ENCODE measurements at places on chromosomes 12 and 14.
A peak's percentile ranks its signal among the peaks of the same experiment; 100 is the strongest.

- no peak for DNase-seq
Observed at GRCh38 chr14:33493266-33493665, 457.6 kb downstream of the EGLN3 start.

GRCh38 chr12:4014444-4014843 lies 141.2 kb upstream of the PARP11 start:
- no peak for DNase-seq

GRCh38 chr12:124217508-124218242 lies 77.2 kb upstream of the RFLNA start:
- DNase-seq, result no peak

DNA sequence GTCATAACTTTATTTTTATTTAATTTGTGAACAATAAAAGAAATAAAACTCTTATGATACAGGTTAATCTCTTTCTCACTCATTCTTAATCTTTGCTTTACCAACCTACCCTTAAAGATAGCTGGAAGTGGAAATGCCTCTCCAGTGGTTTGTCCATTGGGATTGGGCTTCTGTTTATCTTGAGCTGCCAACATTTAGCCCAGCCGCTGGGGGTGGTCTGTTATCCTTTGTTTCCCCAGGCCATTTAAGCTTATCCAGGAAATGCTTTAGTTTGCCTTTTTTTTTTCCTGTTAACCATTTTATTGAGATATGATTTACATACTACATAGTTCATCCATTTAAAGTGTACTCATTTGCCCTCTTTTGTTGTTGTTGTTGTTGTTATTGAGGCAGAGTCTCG lies 8.2 kb downstream of the TDG start:
- DNase-seq, result no peak

DNA sequence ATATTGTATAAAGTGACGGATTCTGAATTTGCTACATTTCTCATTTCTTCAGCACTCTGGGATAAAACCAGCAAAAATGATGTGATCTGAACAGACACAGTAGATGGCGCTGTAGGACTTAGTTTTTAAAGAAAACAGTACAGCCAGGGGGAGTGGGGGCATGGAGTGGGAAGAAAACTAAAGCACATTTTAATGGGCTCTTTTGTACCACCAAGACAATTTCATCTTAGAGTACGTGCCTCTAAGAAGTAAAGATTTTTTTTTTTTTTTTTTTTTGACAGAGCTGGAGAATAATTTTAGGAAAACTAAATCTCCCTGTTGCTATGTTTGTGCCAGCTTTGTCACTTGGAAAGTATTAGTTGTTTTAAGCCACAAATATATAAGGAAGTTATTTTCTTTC lies 124.4 kb downstream of the RAD51B start:
- DNase-seq, result peak; percentile 85

DNA sequence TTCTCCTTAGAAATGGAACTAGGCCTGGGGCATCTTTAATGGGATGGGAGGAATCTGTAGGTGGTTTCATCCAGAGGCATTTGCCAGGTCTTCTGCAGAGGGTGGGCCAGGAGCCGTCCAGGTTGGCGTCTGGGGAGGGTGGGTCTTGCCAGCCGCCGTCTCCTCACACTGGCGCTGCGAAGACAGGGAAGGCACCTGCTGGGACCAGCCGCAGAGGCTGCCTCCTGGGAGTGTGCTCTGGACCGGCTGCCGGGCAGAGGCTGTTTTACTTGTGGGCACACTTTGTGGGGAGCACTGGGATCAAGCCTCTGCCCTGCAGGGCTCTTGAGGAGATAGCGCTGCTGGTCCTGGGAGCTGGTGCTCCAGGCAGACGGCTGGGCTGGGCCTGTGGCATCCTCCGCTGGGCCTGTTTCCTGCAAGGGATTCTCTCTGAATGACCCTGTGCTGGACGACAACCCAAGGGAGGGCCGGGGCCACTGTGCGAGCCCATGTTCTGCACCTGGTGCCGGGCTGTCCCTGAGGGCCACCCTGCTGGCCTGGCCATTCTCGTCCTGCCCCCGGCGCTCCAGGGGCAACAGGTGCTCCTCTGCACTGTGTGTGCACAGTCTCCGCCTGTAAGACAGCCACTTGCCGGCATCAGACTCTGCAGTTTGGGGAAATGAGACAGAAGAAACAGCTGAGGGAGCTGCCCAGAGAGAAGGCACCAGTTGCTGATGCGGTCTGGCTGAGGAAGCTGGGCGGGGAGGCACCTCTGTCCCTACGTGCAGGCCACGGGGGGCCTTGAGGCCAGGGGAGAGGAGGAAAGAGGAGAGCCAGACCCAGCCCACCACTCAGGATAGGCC lies 10.0 kb upstream of the TEX22 start:
- DNase-seq, result no peak

GRCh38 chr14:64438181-64438841 lies 27.0 kb upstream of the AKAP5 start:
- no peak for DNase-seq

GRCh38 chr14:69012256-69012953 lies 33.3 kb upstream of the ACTN1 start:
- no peak for DNase-seq

- no peak for DNase-seq
Observed at GRCh38 chr12:2531371-2531770, 263.4 kb upstream of the FKBP4 start.

- DNase-seq, result no peak
Observed at GRCh38 chr12:104536841-104537240, 80.1 kb downstream of the CHST11 start.

GRCh38 chr12:109734219-109735000 lies 20.8 kb downstream of the FAM222A start:
- no peak for DNase-seq

GRCh38 chr12:234891-235415 lies 21.0 kb upstream of the SLC6A12 start:
- no peak for DNase-seq

DNA sequence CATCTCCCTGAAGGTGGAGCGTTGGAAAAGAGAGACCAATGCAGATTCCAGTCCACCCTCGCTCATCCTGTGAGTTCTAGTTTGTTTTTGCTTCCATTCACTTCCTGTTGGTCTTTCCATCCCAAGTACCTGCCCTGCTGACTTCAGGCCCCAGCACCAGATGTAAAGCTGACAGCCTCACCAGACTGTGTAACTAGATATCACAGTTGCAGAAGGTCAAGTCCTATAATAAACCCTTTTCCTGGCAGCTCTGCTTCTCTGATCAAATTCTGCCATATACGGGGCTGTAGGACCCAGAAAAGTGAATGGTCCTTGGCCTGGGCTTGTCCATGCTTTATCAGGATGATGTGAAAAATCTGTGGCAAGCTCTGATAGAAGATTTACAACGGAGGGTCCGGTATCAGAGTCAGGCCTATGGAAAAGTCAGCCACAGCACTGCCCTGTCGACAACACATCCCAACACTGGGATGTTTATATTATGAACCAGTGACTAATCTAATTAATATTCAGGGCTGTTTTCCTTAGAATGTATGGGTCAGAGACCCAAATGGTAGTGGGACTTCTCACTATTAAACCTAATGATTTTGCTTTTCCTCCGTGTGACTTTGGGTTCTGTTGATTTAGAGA lies 42.1 kb downstream of the CCDC175 start:
- no peak for DNase-seq

DNA sequence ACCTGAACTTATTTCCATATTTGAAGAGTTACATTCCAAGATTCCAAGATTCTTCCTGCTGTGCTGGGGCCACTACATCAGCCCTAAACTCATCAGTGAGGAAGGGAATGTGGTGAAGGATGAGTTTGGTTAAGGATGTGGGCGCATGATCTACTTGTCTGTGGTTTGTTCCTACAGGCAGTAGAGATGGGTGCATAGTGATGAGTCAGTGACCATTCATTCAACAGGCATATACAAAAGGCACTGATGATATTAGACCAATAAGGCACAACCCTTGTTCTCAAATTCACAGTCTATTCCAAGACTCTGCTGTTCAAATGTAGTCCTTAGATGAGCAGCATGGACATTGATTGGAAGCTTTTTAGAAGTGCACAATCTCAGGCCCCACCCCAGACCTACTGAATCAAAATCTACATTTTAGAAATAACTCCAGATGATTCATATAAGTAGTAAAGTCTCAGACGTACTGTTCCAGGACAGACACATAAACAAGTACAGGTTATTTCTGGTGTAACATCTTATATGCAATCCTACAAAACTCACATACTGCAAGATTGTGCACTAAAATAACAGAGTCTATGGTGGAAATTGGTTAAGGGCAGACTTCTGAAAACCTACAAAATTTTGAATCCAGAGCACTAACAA lies 47.7 kb upstream of the MAP3K9 start:
- no peak for DNase-seq

- DNase-seq, result no peak
Observed at GRCh38 chr14:61319086-61319485, 2.3 kb upstream of the PRKCH start.

DNA sequence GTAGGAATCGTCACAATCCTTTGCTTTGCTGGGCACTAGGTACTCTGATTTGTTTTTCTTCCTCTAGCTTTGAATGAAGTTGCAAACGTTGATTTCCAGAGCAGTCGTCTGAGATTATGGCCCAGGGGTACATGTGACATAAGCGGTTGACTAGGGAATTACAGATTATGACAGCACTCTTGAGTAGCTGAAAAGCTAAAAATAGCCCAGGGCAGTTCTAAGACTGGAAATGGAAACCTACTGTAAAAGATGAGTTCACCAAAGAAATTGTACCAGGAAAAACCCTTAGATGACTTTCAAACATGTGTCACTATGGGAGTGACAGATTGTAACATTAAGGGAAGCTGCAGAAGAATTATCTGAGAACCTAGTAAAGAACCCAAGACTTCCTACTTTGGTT lies 108.5 kb downstream of the ANO6 start:
- DNase-seq, result no peak

- no peak for DNase-seq
Observed at GRCh38 chr12:62192903-62193250, 67.3 kb upstream of the USP15 start.

- no peak for DNase-seq
Observed at GRCh38 chr14:100306998-100307765, 938 bp upstream of the SLC25A29 start.

Data from NCI-H1092 (cell line).